MCF 10A (cell line): ENCODE measurements at places on chromosomes 13 and 19. TPM values are rescaled to one million over a fixed set of nuclear protein-coding genes. Genes with fewer than 3 reads are reported as not detected.

DNA sequence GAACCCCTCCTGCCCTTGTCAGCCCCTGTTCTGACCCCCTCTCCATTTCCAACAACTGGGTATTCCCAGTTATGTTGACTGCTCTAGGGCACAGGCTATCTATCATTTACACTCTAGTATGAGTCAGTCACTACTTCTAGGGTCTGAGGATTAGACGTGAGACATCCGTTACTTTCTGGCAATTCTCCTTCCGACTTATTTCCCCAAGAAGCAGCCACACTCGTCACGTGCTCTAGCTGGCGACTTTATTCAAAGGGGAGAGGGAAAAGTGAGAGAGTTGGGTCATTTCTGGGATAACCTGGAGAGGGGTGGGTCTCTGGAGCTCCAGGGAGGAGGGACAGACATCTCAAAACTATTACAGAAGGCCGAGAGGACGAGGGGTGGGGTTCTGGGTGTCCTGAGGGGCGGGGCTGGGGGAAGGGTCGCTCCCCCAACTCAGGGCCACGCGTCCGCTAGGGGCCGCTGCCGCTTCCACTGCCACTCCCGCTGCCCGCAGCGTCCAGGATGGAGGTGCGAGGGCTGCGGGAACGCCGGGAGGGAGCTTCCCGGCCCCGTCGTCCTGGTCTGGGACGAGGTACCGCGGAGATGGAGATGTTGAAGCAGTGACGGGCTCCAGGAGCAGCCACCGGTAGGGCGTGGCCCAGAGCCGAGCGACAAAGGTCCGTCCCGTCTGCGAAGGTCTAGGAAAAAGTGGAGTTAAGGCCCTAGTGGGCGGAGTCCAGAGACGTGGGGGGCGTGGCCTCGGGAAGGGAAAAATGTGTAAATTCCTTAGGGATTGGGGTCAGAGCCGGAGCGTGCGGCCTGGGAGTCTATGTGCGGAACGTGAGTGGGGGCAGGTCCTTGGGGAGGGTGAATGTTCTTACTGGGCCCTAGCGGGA lies 8.9 kb downstream of the RTBDN start:
- DNase-seq: no peak

GRCh38 chr13:86974995-86975328 lies 696.2 kb upstream of the SLITRK5 start:
- no peak for DNase-seq

The NKPD1 gene
- total RNA-seq: 0.09 and 0.22 TPM in 2 replicates

- DNase-seq: no peak
Observed at GRCh38 chr19:51710163-51710562, 13.6 kb downstream of the HAS1 start.

DNA sequence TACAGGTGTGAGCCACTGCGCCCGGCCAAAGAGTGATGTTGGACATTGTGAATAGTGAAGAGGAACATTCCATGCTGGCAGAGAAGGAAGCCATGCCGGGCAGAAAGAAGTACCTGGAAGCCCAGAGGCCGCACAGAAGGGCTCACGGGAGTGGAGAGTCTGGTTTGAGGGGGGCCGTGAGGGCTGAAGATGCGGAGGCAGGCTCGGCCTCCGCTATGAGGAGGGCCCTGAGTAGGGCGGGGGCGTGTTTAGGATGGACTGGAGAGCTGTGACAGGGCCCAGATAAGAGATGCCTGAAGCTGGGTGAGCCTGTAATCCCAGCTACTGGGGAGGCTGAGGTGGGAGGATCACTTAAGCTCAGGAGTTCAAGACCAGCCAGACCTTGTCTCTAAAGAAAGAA lies 1.6 kb downstream of the JOSD2 start:
- DNase-seq: no peak

GRCh38 chr19:42657556-42657955 lies 62.8 kb upstream of the CEACAM8 start:
- no peak for DNase-seq

- DNase-seq: no peak
Observed at GRCh38 chr13:29654843-29655547, 59.5 kb upstream of the SLC7A1 start.

GRCh38 chr19:39430675-39431593 lies 4.8 kb downstream of the RPS16 start:
- DNase-seq: peak; percentile 98

- no peak for DNase-seq
Observed at GRCh38 chr19:19399733-19400433, 5.6 kb upstream of the GATAD2A start.

DNA sequence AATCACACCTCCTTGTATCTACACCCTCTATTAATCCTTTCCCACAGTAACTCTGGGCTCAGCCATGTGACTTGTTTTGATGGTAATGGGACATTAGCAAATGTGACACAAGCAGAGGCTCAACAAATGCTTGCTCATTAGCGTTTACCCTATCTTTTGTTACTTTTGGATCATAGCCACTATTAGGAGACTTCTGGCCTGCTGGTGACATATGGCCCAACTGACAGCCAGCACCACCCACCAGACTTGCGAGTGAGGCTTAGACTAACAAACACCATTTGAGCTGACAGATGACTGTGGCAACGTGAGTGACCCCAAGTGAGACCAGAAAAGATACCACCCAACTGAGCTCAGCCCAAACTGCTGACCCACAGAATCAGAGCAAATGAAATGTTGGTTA lies 154.1 kb downstream of the OLFM4 start:
- DNase-seq: no peak

DNA sequence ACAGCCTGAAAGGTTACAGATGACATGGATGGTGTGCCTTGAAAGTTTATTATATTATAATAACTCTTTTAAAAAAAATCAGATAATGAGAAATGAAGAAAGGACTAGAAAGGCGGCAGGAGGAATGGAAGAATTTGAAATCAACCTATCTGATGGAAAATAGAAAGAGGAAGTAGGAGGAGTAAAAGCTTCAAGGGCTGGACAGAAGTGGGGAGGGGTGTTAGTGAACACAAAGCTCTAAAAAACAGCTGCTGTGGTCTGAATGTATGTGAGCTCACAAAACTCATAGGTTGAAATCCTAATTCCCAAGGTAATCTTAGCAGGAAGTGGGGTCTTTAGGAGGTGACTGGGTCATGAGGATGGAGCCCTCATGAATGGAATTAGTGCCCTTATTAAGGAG lies 19.5 kb downstream of the CCDC70 start:
- DNase-seq: no peak

DNA sequence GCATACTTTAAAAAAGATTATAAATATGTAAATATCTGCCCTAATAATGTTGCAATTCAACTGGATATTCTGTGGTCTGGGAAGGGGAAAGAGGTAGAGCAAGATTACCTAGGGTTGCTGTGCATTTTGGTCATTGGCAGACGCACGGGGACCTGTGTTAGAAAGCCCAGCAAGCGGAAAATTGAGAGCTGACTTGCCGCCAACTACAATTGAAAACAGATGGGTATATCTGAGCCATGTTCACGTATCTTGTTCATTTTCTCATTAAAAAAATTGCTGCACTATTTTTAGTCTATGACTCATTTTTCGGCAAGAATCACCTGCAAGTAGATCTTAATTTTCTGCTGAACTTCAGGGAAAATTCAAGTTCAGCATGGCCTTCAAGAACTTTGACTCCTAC lies 308.5 kb upstream of the TMTC4 start:
- DNase-seq: no peak

The SIGLEC8 gene
- not detected in 2 replicates for total RNA-seq

The GGACT gene
- total RNA-seq: 6.9 and 8.1 TPM in 2 replicates

GRCh38 chr19:11781295-11782057 lies 14.7 kb downstream of the ZNF441 start:
- DNase-seq: no peak

GRCh38 chr19:39181500-39182173 lies 15.1 kb upstream of the NCCRP1 start:
- no peak for DNase-seq

The CD70 gene
- total RNA-seq: 13.4 and 14.7 TPM in 2 replicates

DNA sequence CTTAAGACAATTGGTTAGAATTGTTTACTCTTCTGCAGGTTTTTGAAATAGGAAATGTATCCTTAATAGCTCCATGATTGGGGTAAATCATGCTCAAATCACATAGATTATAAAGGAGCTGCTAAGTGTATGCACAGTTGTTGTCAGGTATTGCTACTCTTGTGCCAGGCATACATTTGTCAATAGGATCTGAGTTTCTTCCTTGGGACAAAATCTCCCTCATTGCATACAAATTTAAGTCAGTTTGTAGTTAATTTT lies 109.3 kb upstream of the MLNR start:
- DNase-seq: peak; percentile 27

DNA sequence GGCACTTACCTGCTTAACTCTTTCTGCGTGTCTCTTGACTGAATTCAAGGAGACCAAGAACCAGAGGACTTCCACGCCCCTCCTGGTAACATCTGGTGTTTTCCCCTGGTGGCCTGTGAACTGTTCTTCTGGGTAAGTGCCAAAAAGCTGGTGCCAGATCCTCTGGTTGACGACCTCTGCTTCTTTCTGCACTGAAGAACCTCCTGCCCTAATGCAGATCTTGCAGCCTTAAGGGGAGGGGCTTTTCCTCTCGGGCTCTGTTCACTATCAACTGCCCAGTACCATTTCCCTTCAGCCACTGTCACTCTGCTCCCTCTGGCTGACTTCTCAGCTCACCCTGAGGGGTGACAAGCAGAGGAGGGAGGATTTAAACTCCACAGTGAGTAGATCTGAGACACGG lies 6.1 kb upstream of the ERVV-1 start:
- DNase-seq: no peak

DNA sequence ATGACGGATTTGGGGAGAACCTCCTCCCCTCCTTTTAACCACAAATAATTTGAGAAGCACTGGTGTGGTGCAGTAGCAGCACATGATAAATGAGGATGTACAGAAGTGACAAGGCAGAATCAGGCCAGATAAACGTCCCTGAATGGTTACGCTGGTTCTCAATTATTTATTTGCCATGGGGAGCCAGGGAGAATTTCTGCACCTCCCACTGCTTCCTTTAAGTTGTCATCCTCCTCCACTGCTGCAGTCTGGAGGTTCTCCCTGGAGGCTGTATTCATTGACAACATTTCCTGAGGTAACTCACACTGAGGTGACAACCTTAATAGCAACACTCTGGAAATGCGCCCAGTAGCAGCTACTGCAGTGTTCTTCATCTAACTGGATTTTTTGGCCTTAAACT lies 308.9 kb upstream of the SLITRK1 start:
- DNase-seq: no peak

DNA sequence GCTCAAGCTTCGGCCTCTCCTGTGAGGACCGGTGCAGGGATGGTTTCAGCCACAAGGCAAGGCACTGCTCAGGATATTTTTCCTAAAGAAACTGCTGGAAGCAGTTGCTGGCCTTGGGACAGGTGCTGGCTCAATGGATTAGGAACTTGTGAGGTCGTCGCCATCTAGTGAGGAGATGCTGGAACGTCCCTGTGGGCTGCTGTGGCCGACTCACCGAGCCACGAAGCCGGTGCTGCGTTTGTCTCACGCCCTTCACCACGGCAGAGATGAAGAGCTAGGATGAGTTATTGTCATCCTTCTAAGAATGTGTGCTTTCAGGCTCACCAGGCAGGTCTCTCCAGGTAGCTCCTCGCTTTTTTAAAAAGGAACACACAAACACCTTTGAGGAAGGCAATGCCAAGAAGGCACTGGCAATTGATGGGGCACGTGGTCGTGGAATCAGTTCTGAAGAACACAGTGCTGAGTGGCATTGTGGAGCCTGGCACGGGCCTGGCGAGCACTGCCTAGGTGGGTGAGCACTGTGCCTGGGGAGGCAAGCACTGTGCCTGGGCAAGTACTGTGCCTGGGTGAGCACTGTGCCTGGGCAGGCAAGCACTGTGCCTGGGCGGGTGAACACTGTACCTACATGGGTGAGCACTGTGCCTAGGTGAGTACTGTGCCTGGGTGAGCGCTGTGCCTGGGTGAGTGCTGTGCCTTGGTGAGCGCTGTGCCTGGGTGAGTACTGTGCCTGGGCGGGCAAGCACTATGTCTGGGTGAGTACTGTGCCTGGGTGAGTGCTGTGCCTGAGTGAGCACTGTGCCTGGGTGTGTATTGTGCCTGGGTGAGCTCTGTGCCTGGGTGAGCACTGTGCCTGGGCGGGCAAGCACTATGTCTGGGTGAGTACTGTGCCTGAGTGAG lies 140.4 kb downstream of the TEX29 start:
- peak; percentile 40 for DNase-seq

GRCh38 chr13:110280985-110281688 lies 25.8 kb downstream of the COL4A1 start:
- no peak for DNase-seq

- DNase-seq: no peak
Observed at GRCh38 chr13:22031702-22032286, 360.9 kb downstream of the FGF9 start.

- no peak for DNase-seq
Observed at GRCh38 chr13:84873951-84874350, 925.3 kb downstream of the SLITRK6 start.

The ZNF528 gene
- total RNA-seq: 16.0 and 21.6 TPM in 2 replicates

DNA sequence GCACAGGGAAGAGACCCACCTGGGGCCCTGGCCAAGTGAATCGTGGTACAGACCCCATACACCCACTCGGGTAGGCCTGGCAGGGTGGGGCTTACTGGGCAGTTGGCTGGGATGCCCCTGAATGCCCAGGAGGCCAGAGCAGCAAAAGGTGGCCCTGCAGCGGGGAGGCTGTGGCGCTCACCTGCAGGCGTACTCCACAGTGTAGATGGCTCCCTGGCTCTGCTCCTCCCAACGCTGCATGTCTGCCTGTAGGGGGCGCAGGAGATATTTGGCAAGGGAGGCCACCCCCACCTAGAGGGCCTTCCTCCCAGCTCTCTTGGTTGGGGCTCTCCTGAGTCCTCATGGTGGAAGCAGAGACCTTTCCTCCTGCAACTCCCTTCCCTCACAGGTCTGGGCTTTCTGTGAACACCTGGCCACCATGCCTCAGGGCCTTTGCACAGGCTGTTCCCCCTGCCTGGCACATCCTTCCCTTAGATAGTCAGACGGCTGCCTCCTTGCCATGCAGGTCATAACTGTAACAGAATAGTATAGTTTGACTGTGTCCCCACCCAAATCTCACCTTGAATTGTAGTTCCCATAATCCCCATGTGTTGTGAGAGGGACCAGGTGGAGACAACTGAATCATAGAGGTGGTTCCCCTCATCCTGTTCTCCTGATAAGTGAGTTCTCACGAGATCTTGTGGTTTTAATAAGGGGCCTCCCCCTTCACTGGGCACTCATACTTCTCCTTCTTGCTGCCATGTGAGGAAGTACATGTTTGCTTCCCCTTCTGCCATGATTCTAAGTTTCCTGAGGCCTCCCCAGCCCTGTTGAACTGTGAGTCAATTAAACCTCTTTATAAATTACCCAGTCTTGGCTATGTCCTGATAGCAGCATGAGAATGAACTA lies 5.9 kb downstream of the BORCS8 start:
- DNase-seq: peak; percentile 74

DNA sequence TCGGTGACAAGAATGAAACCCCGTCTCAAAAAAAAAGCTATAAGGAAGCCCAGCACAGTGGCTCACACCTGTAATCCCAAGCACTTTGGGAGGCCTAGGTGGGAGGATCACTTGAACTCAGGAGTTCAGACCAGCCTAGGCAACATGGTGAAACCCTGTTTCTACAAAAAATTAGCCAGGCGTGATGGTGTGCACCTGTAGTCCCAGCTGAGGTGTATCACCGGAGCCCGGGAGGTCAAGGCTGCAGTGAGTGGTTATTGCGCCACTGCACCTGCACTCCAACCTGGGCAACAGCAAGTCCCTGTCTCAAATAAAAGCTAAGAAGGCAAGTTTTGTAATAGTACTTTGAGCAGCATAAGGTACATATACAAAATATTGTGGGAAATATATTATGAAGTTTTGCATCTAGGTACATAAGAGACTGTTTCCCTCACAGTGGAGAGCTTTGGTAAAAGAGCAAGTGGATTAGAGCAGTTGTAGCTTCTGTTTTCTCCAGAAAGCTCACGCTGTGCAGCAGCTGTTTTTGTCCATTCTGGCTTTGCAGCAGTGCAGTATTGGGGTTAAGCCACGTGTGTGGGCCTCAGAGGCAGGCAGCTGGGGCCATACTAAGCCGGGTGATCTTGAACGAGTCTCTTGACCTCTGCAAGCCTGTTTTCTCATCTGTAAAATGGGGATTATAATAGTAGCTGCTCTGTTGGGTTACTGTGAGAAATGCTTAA lies 35.4 kb downstream of the ARHGAP35 start:
- no peak for DNase-seq
